ENCODE measurements at places on chromosomes 4 and X.

GRCh38 chrX:49308604-49309269 is 5.3 kb downstream of the GAGE10 start:
- peak; percentile 24 for DNase-seq

DNA sequence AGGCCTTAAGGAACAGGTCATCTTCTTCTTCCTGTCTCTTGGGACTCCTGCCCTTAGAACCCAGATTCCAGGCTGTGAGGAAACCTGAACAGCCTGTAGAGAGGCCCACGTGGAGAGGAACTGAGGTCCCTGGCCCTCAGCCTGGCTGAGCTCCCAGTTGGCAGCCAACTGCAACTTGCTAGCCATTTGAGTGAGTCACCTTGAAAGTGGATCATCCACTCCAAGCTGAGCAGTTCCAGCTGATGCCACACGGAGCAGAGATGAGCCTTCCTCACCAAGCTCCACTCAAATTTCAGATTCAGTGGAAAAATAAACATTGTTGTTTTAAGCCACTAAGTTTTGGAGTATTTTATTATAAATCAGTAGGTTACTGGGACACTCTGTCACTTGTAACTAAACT is 392.5 kb downstream of the BCOR start:
- no peak for DNase-seq

- DNase-seq: no peak
Measured at GRCh38 chrX:31820430-31821210, 748.8 kb upstream of the FTHL17 start.

DNA sequence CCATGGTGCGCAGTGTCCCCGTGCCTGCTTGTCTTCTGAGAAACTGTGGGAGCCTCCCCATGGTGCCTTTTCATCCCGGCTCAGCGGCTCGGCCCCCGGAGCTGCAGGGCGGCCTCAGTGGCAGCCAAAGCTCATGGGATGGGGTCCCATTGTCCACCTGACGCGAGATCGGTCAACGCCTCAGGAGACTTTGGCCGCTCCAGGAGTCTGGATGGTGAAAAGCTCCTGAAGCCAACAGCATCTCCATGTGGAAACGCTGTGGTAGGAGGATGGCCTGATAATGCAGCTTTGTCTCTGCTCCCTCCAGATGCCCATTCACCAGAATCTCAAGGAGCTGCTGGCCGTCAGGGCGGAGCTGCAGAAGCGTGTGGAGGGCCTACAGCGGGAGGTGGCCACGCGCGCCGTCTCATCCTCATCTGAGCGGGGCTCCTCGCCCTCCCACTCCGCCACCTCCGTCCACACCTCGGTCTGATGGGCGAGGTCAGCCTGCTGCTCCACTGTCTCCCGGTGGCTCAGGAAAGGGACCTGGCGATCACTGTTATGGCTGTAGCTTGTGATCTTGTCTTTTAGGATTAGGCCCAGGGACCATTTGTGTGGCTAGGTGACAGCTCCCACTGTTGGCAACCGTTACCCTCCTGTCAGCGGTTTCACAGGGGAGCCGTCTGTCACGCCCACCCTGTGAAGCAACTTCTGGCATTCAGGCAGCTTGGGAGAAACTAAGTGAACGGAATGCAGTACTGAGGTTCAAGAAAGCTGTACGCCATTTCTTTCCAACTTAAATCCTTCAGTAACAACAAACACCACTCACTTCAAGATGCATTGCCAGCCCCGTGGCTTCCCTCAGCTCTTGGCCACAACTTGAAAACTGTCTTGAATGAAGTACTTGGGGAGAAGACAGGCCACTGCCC is 69.3 kb downstream of the MTMR1 start:
- DNase-seq: no peak

DNA sequence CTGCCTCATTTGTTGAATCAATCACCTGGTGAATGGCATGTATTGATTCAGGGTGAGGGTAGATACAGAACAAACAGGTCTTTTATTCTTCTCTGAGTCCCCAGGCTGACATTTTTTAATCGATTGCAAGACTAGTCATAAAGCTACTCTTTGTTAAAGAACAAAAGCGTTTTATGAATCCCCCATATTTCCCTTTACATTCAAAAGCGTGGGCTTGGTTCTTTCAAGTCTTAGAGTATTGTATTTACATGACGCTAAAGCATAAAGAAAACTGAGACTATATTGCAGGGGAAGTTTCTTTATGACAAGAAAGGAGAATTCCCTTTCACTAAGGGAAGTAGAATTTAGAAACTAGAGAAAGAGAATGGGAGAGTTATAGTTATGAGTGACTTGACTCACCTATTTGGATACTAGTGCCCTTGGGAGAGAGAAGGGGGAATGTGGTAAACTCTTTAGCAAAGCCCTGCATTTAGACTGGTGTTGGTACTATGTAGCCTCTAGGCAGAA is 69.3 kb upstream of the PDE5A start:
- DNase-seq: no peak

DNA sequence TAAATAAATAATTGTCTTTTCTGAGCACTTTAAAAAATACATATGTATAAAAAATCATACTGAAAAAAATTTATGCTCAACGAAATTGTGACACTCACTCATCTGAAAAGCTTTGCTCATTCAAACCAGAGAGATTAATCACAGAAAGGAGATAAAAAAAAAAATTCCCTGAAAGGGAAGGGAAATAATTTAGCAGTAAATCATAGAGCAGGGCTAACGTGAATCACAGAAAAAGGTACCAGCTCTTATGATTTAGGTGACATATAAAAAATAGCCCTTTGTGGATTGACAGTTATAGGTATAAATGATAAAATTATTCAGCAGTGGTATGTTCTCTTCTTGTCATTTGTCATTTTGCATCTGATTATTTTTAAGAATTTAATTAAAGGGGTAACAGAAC is 552.7 kb upstream of the TENM3 start:
- DNase-seq: no peak

GRCh38 chr4:4521731-4522130 is 20.1 kb downstream of the STX18 start:
- DNase-seq: no peak

DNA sequence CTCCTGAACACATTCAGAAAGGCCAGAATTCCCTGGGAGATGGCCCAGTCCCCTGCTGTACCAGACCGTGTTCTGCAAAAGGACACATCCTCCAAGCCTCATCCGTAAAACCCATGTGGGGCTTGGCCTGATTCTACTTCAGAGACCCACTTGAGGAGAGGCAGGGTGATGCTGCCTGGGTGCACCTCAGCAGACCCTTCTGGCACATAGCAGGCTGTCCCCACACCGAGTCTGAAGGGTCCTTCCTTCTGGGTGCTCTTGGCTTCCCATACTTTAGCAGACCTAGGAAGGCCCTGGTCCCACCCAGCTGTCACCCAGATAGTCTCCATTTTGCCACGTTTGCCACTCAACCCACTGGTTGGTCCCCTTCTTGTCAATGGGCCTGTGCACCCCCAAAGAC is 270.1 kb upstream of the AGTR2 start:
- DNase-seq: no peak

- peak; percentile 24 for DNase-seq
Measured at GRCh38 chr4:82561786-82562563, at the start of gene TMEM150C. TMEM150C (minus strand) TSS chr4:82561988; CDS start chr4:82504657, 57,331 bp downstream.

DNA sequence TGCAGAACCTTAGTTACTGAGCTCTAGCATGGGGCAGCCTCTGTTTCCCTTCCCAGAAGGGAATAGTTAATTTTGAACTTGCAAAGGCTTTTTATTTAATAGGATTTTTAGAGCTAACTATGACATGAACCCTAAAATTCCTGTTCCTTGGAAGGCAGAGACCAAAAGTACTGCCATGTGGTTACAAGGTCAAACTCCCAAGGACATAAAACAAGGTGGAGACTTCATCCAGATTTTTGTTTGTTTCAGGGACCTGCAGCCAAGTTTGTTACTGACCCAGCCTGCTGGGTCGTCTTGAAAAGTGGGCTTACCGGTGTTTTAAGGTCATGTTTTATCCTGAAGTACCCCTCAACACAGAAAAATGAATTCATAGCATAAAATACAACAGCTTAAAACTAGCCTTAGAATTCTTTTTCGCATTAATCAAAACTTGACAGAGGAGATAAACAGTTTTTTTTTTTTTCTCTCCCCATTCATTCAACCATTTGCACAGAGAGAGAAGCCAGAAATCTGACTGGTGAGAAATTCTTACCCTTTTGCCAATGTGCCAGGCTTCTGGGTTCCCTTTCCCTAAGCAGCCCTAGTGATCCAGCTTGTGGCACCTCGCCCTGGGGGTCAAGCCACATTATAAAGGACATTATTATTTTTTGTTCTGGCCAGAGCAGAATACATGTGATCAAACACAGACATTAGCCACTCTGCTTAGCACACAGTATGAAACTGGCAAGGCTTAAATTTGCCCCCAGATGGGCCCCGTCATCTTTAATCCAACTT is 21.5 kb upstream of the GRPEL1 start:
- no peak for DNase-seq

DNA sequence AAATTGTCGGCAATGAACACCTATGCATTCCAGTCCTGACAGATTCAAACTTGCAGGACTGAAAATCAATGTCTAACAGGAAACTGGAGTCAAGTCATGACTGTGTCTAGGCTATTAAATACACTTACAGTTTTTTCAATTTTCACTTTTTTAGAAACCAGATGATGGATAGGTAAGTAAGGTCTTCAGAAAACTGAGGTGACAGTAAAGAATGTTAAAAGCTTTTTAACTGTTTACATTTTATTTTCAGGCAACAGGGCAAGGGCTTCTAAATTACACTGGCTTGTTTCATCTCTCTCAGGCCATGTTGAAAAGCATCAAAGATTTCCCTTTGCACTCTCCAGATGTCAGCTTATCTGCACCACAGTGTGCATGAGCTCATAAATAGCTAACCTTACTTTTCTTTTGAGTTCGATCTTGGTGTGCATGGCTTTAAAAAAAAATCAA is 65.2 kb downstream of the SEC24D start:
- DNase-seq: no peak

GRCh38 chrX:129769467-129770154 is 10.1 kb upstream of the SASH3 start:
- peak; percentile 61 for DNase-seq

GRCh38 chr4:69727426-69727825 is 33.0 kb downstream of the SULT1B1 start:
- no peak for DNase-seq

DNA sequence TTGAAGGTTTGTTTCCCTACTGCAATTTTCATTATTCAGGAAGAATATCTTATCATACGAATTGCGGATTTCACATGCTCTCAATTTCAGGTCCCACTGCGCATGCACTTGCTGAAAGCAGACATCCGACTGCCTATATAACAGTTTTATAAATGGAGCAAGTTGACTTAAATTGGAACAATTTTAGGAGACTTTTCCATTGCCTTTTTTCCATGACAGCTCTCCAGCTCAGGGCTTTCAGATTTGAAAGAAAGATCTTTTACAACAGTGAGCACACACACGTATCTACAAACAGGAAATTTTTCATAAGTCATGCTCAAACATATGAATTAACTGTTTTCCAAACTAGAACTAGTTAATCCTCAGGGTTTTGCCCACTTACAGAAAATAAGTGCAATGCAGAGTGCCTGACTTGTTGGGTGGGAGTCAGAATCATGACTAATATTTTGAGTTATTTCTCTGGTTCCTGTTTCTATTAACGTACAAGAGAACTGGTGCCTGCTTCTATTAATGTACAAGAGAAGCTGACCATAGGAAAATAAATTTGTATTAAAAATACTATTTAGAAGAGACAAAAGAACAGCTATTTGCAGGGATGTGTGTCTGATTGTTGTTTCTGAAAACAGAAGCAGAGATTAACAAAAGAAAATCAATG is 137.9 kb downstream of the GPC3 start:
- DNase-seq: no peak

DNA sequence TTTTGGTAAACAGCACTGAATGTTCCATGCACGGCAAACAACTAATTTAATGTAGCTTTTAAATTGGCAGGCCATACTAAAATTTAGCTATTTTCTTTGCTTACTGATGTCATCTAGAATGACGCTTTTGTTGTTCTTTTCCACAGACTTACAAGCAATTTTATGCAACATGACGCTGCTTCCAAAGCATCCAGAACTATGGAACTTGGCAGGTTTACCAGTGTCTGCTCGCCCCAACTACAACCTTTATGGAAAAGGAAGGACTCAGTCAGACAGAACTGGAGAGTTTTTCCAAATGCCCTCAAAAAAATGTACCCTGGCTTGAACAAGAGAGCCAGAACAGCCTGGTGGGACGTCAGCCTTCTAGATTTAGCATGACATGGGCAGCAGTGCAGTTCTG is 58.7 kb downstream of the ANOS1 start:
- no peak for DNase-seq

GRCh38 chrX:155056877-155057792 is 13.8 kb downstream of the CMC4 start:
- DNase-seq: peak; percentile 10

GRCh38 chr4:83552083-83552482 is 16.2 kb downstream of the GPAT3 start:
- no peak for DNase-seq

DNA sequence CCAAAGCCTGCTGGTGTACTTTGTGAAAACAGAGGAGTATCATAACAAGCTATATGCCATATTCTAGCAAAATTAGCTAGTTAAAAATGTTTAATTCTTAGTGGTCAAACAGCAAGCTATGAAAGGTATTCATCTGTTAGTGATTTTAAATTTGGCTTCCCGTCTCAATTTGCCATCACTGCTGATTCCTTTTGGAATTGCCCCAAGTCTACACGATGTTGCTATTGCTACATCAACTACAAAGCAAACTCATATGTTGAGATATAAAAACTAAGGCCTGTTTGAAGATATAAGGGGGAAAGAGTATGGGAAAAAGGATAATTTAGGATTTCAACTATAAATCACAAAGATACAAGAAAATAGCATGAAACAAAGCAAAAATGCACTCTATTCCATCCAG is 146.1 kb downstream of the COL25A1 start:
- no peak for DNase-seq

GRCh38 chrX:82658492-82658891 is 849.6 kb upstream of the POU3F4 start:
- no peak for DNase-seq

Data from activated naive CD8-positive, alpha-beta T cell treated with anti-CD3 and anti-CD28 coated beads for 36 hours (primary cell).